ENCODE measurements at places on chromosomes 5 and 9.
A peak's percentile ranks its signal among the peaks of the same experiment; 100 is the strongest.

DNA sequence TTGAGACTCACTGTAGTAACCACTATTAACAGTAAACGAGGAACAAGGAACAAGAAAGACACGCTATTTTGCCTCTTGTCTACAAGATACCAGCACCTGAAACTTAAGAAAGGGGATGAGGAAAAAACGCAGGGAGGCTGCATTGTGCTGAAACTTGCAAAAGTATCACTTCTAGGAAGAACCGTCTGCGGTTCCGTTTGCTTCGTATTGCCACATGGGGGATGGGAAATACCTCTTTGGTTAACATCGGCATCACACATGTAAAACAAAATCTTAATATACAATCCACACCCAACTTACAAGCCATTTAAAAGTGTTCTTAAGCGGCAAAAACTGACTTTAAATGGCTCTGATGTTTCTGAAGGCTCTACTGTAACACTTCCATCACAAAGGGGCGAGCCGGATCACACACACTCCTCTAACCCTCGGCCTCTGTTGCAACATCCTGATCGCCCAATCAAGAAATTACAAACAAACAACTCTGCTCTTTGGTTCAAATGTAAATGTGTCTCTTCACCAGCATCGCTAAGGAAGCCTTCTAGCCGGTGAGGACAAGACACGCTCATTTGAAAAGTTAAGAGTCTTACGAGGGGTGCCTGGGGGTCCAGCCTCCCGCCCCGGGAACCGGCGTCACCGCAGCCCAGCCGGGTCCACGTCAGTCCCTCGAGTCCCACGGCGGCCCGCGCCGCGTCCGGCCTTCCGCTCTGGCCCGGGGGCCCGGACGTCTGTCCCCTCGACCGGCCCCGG lies 621 bp downstream of the SEC16A start:
- no peak for DNase-seq

- no peak for DNase-seq
These were observed 282.8 kb upstream of the TNC start for GRCh38 chr9:115400796-115401195.

- no peak for DNase-seq
These were observed 270.4 kb downstream of the ARHGAP26 start for GRCh38 chr5:143040622-143041021.

- no peak for DNase-seq
These were observed 76.9 kb downstream of the SYK start for GRCh38 chr9:90878562-90878961.

- peak; percentile 23 for DNase-seq
These were observed 30.1 kb downstream of the QRFP start for GRCh38 chr9:130866474-130866965.

- no peak for DNase-seq
These were observed 11.9 kb upstream of the NR4A3 start for GRCh38 chr9:99809586-99810319.

- no peak for DNase-seq
These were observed 142.7 kb downstream of the MLLT3 start for GRCh38 chr9:20479419-20480155.

GRCh38 chr9:98880311-98881015 lies 63.2 kb upstream of the COL15A1 start:
- no peak for DNase-seq

DNA sequence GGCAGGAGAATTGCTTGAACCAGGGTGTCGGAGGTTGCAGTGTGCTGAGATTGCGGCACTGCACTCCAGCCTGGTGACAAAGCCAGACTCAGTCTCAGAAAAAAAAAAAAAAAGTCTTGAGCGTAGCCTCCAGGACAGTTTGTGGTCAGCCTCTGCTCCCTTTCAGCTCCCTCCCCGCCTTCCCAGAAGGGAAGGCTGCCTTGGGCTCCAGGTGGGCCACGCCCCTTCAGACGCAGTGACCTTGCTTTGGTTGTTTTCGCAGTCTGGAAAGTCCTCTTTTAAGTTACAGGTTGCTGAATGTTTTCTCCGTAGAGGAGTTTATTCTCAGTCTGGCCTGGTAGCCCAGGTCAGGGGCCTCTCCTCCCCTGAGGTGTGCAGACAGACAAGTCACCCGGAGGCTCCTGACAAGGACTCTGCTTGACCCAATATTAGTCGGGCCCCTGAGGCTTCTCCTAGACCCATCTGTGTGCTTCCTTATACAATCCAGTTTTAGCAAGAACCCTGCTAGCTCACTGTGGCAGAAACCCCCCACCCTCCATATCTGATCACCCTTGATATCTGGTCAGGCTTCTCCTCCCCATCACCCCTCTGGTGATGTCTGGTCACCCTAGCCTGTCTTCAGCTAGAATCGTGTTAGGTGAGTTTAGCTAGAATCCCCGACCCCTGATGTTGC lies 31.6 kb upstream of the N4BP3 start:
- no peak for DNase-seq

- no peak for DNase-seq
These were observed 97.3 kb upstream of the PANK3 start for GRCh38 chr5:168676501-168676900.

GRCh38 chr9:76032038-76032796 lies 141.7 kb downstream of the PCSK5 start:
- no peak for DNase-seq

- no peak for DNase-seq
These were observed 313.3 kb downstream of the PIK3R1 start for GRCh38 chr5:68528821-68529273.

DNA sequence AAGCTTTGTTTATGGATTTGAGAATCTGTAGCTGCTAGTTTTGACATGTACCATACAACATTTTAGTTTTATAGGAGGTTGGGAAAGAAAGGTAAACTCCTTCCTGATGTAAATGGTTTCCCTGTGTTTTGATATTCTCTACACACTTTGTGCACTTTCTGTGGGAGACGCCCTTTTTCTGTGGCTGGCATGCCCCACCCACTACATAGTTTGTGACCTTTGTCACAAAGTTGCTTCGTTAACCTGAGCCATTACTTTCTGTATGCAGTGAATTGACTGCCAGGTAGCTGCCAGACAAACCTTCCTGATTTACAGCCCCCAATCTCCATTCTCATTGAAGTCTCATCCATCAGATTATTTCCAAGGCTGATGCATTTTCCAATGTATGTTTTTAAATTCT lies 90.6 kb downstream of the NLN start:
- no peak for DNase-seq

GRCh38 chr5:139655727-139656271 lies 7.7 kb downstream of the CXXC5 start:
- no peak for DNase-seq

DNA sequence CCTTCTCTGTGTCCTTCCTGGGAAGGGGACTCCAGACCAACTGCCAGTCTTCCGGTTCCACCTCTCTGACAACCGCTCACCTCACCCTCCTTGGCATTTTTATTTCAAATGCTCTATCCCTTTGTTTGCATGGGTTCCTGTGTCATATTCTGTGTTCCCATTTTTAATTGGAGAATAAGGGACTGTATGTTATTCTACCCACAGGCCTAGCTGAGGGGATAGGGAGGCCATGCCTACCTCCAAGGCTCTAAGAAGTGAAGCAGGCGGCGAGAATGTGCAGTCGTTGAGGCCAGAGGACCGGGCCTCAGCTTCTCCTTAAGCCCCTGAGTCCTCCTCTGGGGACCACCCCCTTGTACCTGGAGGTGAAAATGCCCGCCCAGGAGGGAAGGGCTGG lies 936 bp upstream of the WDR5 start:
- DNase-seq: no peak

GRCh38 chr5:122916490-122916889 lies 71.1 kb downstream of the SNX24 start:
- DNase-seq: no peak

- DNase-seq: no peak
These were observed 73.7 kb downstream of the TENT4A start for GRCh38 chr5:6786786-6787495.

DNA sequence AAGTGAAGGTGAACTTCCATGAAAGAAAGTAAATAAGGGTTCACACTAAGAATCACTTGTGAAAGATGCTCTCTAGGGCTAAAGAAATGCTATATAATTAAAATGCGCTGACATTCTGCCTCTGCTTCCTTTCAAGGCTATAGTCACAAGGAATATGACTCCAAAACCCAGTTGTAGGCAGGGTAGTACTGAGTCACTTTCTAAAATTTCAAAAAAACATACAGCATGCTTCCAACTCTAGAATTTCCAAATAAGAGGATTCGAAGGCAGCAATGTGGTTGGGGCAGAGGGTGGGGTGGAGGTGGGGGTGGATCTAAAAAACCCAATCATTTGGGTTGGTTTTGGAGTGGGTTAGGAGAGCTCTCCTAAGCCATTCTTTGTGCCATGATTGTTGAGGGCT lies 84.6 kb downstream of the HMHB1 start:
- no peak for DNase-seq

DNA sequence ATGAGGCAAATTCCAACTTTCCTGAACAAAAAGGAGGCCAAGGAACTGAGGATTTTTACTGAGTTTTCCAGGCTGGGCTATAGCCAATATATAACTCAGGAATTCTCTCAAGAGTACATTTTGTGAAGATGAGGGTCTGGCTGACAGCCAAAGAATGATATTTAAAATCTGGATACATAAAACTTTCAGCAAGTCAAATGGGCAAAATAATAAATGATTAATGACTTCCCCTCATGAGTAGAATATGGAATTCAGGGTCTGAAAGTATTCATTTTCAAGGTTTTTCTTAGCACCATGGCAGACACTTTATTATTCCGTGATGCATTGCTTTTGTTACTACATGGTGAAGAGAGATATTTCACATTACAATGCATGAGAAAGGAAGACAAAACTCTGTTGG lies 7.8 kb downstream of the FAM81B start:
- no peak for DNase-seq

DNA sequence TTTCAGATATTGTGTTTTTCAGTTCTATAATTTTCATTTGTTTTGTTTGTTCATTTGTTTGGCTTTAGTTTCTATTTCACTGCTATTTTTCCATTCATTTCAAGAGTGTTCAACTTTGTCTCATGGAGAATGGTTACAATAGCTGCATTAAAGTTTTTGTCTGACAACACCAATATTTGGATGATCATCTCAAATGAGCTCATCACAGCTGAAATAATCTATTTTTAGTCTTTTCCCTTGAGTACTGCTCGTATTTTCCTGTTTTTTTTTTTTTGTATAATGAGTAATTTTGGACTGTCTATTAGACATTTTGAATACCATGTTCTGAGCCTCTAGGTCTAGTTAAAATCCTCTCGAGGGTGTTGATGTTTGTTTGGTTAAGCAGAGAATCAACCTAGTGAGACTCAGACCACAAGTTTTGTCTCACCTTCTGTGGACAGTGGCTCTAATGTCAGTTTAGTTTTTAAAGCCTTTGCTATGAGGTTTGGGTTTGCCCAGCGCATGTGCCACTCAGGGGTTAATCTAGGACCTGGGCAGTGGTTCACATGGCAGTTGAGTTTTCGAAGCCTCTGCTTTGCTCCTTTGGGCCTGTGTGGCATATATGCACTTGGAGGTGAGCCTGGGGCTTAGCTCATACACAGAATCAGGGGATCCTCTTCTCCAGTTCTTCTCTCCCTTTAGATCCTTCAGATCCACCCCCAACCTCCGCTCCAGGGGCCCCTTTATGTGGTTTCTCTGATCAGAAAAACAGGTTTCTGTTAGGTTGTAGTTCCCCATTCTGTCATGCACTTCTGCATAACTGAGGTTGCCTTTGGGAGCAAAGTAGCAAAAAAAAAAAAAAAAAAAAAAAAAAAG lies 79.8 kb downstream of the ARSB start:
- no peak for DNase-seq

DNA sequence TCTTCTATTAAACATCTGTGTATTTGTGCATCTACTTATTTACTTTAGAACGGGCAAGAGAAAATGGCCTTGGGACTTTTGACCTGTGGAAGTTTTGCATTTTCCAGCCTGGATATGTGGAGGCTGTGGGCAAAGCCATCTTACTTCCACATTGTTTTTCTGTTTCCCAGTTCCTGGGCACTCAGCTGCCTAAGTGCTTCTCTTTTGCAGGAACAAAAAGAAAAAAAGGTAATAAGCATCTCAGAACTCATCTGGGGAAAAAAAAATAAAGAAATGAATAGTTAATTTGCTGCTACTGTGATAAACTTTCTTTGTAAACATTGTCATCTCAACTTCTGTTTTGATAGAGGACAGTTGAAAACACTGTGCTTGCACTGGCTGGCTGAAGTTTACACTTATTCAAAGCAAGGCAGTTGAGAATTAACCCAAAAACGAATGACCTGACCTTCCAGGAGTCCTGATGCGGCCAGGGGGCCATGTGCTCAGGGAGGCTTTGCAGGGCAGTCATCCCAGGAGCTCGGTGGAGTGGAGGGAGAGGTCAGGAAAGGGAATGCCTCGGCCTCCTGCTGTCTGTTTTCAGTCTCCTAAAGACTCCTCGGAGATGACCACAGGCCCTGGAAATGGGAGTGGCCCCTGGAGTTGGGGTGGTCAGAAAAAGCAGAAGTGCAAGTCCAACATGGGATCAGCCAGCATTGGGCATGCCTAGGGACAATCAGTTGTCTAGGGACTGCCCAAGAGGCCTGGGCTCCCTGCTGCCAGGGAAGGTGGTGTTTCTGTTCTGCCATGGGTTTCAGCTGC lies 75.5 kb downstream of the RAI14 start:
- no peak for DNase-seq

DNA sequence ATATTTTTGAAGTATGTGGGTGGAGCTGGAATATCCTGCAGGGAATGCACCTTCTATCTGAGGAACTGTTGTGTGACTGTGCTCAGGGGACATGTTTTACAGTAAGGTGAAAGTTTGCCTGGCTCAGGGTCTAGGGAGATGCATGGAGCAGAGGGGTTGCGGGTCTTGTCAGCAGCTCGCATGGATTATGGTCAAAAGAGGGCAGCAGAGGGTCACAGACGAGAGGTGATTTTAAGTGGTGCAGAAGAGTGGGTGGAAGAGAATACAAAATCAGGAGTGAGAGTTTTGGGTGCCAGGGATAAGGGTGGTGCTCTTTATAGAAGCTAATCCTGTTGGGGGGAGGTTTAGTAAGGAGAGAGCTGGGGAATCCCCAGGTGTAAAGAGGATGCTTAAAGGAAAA lies 53.5 kb upstream of the GRIN3A start:
- DNase-seq: no peak

GRCh38 chr5:30100929-30101328 lies 1092.6 kb upstream of the CDH6 start:
- no peak for DNase-seq

GRCh38 chr5:145347026-145347616 lies 488.0 kb downstream of the PRELID2 start:
- no peak for DNase-seq

DNA sequence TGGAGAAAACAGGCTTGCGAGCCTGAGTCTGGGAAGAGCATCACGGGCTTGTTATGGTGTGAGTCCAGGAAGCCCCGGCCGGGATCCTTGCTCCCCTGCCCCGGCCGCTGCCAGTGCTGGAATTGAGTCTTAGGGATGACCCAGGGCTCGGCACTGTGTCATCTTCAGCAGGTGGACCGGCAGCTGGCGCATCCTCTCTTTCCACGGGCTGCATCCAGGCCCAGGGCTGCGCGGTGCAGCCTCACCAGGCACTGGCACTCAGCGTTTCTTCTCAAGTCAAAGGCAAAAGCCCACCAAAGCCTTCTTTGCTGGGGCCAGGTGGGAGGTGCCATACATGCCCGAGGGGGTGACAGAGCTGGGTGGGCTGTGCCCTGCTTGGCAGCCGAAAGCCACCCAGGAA lies 46.6 kb downstream of the COL5A1 start:
- DNase-seq: no peak

- no peak for DNase-seq
These were observed 1.7 kb downstream of the KCNT1 start for GRCh38 chr9:135703726-135704125.

Data from T-helper 9 cell (primary cell).